ENCODE measurements at places on chromosomes 3 and 15.

GRCh38 chr3:62968128-62968527 is 92.9 kb upstream of the CADPS start:
- no peak for DNase-seq

- no peak for DNase-seq
Observed at GRCh38 chr15:63187589-63188226, 1.7 kb upstream of the RAB8B start.

GRCh38 chr3:15768421-15769255 is 29.1 kb downstream of the ANKRD28 start:
- DNase-seq = no peak

DNA sequence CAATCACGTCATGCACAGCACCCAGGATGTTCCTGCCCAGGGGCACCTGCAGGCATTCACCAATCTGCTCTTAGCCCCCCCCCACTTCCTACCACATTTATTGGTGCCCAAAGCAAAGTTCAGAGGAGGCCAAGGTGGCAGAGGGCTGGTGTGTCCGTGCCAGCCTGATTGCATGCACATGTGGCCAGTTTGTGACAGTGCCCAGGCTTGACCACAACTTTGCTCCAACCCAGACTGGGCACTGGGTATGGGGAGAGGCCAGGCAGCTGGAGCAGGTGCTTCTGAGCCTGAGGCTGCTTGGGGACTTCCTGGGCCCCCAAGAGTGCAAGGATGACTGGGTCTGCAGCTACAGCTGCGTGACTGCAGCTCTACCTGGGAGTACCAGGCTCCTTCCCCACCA is 192.3 kb upstream of the BCHE start:
- no peak for DNase-seq

DNA sequence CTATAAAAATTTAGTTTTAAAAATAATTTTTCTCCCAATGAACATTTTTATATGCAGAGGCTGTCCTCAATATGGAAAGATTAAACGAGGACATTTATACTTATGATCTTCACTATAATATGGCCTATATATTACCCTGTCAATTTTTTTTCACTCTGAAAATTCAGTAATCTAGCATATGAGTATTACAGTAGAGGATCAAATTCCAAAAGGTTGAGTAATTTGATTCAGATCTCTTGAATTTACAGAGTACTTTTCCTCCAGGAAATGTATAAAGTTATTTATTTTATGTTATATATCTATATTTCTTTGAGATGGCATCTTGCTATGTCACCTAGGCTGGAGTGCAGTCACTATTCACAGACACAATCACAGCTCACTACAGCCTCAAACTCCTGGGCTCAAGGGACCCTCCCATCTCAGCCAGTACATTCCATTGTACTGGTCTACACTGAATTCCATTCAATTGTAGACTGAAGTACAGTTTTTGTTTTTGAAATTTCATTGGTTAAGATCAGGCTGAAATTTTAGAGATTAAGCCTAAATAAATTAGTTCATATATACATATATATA is 16.3 kb upstream of the TRPM7 start:
- no peak for DNase-seq

DNA sequence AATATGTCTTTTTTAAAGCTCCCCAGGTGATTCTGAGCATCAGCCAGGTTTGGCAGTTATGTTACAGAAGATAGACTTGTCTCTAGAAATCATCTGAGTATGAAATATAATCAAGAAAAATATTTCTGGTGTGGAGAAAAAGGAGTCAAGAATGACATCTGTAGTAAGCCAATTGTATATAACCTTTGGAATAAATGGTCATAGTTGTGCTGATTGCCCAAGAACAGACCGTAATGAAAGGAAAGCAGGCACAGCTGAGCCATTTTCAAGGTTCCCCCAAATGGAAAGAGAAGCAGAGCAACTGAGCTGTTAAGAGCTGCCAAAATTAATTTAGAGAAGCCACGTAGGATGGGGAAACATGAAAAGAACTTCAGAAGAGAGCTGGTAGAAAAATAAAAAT is 26.6 kb downstream of the GOLM2 start:
- no peak for DNase-seq

- DNase-seq = peak; percentile 90
Observed at GRCh38 chr3:134374105-134374790, at the start of gene AMOTL2. TSS of gene AMOTL2 (minus strand) at chr3:134374447. CDS start at chr3:134371433, 3,014 bp downstream.

DNA sequence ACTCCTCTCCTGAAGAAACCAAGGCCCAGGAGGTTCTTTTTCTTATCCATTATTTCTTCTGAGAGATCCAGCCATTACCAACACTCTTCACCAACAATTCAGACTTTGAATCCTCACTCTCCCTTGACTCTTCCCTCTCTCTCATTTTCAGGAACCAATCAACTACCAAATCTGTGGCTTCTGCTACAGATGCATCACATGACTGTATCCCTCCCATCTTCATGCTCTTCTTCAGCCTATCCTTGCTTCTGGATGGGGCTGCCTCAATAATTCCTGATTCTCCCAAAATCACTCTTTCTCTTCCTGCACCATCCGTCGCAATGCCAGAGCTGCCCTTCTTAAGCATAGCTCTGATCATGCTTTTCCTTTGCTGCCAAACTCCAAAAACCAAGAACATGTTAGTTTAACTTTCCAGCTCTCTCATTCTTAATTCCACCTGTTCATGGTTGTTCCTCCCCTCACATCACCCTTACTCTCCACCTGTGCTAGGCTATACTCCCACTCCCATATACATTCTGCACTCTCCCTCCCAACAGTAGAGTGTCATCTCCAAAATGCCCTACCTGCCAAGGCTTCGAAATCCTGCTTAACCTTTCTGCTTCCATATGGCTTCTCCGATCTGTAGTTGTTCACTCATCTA is 13.5 kb downstream of the PLD1 start:
- no peak for DNase-seq

DNA sequence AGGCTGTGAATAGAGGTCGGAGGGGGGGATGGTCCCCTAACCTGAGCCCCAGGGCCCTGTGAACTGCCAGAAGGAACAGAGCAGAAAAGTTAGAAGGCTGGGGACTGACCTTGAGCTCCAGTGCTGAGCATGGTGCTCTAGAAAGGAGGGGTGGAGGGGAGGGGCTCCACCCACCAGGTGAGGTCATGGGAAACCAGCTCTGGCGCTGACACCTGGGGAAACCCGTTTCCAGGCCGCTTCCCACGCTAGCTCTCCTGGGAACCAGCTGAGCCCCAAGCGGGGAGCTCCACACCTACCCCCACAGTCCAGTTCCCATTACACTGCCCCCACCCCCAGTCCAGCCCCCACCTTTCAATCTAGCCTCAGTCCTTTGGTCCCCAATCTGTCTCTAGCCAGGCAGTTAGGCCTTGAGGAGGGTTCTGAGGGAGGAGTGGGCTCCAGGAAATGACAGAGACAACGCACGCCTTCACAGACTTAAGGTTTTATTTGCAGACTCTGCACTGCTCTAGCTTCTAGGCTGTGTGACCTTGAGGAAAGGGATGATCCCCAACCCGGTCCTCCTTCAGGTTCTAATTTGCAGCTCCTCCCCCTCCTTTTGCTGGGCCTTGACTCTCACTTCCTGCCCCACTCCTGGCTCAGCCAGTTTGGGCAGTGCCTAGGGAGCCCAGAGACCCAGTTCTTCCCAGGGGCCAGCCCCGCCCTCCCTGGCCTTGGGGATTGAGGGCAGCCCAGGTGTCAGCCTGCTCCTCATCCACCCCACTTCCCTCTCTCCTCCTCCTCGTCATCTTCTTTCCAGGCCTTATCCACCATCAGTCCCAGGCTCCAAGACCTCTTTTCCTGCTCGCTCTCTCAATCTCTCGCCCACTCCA is 2.1 kb downstream of the RHOV start:
- DNase-seq = no peak

GRCh38 chr3:38311476-38311875 is 29.4 kb downstream of the SLC22A14 start:
- DNase-seq = no peak

DNA sequence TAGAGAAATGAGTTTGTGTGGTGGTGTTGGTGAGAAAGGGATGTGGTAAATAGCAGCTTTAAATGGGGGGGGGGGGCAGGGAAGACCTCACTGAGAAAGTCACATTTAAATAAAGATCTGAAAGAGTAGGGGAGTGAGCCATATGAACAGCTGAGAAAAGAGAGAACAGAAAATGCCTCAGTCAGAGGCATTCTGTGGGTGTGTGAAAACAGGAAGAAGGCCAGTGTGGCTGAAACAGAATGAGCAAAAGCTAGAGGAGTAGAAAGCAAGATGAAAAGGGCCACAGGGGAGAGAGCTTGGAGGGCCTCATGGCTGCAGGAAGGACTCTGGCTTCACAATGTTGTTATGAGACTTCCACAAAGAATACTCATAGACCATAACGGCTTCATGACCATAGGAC is 783.3 kb downstream of the ZPLD1 start:
- DNase-seq = no peak

DNA sequence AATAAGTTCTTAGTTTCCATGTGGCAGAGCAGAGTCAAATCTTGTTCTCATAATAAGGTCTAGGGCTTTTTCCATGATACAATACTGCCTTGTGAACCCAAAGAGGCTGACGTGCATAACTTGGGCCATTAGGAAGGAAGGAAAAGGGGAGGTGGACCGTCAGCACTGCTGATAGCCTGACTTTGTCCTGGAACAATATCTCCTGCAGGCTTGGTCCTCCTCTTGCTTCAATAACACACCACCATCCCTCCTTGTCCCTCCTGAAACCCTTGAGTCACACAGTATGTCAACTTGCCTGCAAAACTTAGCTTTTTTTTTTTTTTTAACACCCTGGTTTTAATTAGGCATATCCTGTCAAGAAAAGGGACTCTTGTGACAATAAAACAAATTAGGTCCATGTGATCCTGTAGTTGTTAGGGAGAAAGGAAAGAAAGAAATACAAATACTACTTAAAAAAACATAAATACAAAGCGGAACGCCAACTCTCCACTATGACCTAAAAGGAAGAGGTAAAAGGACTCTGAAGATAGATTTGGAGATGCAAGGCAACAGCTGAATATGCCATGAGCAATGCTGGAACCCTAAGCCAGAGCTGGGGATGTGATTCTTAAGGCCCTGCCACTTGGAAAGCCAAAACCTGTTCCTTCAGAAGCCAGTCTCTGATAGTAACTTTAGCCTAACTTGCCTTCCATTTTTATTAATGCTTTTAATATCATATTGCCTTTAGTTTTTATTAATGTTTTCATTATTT is 67.0 kb downstream of the WWTR1 start:
- no peak for DNase-seq

DNA sequence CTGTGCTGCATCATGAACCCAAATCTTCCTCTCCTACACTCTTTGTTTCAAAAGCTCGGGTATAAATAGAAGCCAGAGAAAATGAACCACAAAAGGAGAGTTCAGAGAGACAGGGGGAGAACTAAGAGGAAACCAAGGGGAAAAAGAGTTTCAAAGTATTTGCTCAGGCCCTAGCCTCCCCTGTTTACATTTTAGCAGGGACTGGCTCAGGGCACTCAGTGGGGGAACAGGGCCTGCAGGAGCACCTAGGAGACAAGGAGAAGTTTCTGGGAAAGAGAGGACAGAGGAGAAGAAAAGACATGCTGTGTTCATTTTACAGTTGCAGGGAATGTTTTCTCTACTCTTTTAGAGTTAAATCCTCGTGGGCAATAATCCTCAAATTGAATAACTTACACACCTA is 8.5 kb upstream of the IL17RD start:
- DNase-seq = no peak

GRCh38 chr3:33908250-33908851 is 109.9 kb downstream of the PDCD6IP start:
- DNase-seq = no peak

GRCh38 chr3:154156530-154156929 is 35.3 kb downstream of the ARHGEF26 start:
- no peak for DNase-seq
